ENCODE measurements at places on chromosomes 2 and 18. TPM values are rescaled to one million over a fixed set of nuclear protein-coding genes. Genes with fewer than 3 reads are reported as not detected.

DNA sequence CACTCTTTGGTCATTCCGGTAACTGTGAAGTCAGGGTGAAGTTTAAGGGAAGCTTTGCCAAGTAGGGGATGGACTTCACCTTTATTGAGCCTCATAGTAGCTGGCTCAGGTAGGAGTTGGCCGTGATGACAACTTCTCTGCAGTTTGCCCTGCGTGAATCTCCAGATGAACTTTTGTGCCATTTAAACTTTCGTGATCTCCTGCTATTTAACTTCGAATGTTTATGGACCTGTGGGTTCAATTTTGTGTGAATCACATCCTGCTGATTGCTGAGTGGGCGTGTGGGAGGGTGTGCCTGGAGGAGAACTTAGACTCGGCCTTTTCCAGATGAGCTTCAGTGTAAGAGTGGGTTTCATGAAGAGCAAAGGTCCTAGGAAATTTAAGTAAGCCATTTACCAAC is 4.2 kb downstream of the UGT1A1 start:
- peaks cover 6% of the 10 kb centered on the region for H3K27me3 ChIP-seq
- H3K4me3 ChIP-seq, result no peak overlapping the region
- no peaks in the 10 kb centered on the region for H3K36me3 ChIP-seq
- H3K4me1 ChIP-seq, result no peaks in the 10 kb centered on the region
- H3K27ac ChIP-seq, result no peak overlapping the region
- no peak for DNase-seq

DNA sequence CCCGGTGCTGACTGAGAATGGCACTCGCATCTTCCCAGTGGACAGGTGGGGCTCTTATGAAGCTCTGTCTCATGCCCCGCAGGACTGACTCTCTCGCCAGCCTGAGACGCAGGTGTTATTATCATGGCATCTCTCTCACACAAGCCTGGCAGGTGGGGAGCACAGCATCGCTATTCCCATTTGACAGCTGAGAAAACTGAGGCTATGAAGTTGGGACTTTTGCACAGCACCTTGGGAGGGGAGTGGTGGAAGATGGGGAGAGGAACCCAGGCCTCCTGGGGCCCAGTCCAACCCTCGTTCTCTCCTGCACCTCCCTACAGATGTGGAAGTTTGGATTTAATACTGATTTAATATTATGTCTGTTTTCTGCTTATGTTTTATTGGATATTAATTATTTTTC is 9.0 kb upstream of the NTSR2 start:
- peaks cover 15% of the 10 kb centered on the region for H3K27me3 ChIP-seq
- H3K4me1 ChIP-seq, result no peaks in the 10 kb centered on the region
- H3K4me3 ChIP-seq, result no peak overlapping the region
- DNase-seq, result no peak
- no peak overlapping the region for H3K27ac ChIP-seq

DNA sequence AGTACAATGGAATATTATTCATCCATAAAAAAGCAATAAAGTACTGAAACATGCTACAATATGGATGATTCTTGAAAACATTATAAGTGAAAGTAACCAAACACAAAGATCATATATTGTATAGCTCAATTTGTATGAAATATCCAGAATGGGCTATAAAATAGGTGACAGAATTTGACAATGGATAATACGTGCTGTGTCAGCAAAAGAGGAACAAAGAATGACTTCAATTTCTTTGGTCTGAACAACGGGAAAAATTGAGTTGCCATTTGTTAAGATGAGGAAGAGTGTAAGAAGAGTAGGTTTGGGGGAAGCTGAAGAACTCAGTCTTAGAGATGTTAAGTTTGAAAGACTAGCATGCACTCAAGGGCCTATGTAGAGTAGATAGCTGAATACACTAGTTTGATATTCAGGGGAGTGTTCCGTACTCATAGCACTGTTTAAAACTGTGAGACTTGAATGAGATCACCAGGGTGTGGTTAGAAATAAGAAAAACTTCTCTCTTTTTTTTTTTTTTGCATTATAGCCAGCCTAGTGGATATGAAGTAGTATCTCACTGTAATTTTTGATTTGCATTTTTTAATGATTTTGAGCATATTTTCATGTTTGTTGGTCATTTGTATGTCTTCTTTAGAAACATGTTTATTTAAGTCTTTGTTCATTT is 213.6 kb downstream of the NR4A2 start:
- no peak for DNase-seq
- no peaks in the 10 kb centered on the region for H3K27me3 ChIP-seq
- no peaks in the 10 kb centered on the region for H3K36me3 ChIP-seq
- H3K4me1 ChIP-seq, result no peaks in the 10 kb centered on the region
- no peak overlapping the region for H3K27ac ChIP-seq
- no peak overlapping the region for H3K4me3 ChIP-seq

GRCh38 chr2:53067056-53067455 is 700.5 kb upstream of the CHAC2 start:
- no peak for DNase-seq
- no peak overlapping the region for H3K27ac ChIP-seq
- no peaks in the 10 kb centered on the region for H3K36me3 ChIP-seq
- no peaks in the 10 kb centered on the region for H3K27me3 ChIP-seq
- no peaks in the 10 kb centered on the region for H3K4me1 ChIP-seq
- no peak overlapping the region for H3K4me3 ChIP-seq

DNA sequence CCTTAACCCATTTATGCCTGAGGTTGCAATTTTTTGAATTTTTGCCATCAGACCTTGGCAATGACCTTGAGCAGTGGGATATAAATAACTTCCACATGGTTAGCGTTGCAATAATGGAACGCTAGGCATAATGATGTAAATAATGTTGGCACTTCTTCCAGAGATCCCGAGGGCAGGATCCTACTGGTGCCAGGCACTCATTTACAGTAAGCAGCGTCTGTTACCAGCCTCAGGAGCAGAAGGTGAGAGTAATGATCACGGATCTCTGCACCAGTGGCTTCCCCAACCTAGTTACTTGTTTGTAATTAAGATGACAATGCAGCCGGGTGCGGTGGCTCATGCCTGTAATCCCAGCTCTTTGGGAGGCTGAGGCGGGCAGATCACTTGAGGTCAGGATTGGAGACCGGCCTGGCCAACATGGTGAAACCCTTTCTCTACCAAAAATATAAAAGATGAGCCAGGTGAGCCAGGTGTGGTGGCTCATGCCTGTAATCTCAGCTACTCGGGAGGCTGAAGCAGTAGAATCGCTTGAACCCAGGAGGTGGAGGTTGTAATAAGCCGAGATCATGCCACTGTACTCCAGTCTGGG is 41.9 kb downstream of the CPO start:
- no peak overlapping the region for H3K27ac ChIP-seq
- no peaks in the 10 kb centered on the region for H3K27me3 ChIP-seq
- DNase-seq, result no peak
- no peak overlapping the region for H3K4me3 ChIP-seq
- H3K36me3 ChIP-seq, result no peaks in the 10 kb centered on the region

The COLEC11 gene
- total RNA-seq, result 0.47 TPM

The CCT4 gene
- 114 TPM for total RNA-seq

The GLI2 gene
- total RNA-seq, result not detected

The TANC1 gene
- total RNA-seq, result 0.47 TPM

The ITPRIPL1 gene
- 5.7 TPM for total RNA-seq

Measured in CD4-positive, alpha-beta T cell (primary cell).